Activated CD8-positive, alpha-beta memory T cell treated with anti-CD3 and anti-CD28 coated beads for 1 hour (primary cell): ENCODE measurements at places on chromosomes 1 and 21.

GRCh38 chr1:3312898-3313575, 141.4 kb upstream of the ARHGEF16 start:
- no peak for DNase-seq

DNA sequence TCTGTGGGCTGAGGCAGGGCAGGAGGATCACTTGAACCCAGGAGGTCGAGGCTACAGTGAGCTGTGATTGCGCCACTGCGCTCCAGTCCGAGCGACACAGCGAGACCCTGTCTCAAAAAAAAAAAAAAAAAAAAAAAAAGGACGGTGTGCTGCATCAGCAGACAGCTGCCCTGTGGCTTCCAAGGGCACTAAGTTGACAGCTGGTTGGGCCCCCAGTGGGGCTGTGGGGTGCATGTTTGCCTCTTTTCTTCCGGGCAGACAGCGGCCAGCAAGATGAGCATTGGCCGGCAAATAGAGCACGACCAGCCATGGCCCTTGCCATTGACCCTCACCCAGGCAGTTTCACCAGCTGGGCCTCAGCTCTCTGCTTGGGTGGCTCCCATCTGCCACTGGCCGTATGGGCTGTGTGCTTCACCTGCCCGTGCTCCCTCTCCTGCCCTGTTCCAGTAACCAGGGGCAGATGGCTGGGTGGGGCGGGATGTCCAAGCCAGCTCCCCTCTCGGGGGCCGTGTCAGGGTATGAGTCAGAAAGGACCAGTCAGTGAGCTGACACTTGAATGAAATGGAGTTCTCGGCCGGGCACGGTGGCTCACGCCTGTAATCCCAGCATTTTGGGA, 12.3 kb upstream of the SLC25A34 start:
- DNase-seq, result no peak

DNA sequence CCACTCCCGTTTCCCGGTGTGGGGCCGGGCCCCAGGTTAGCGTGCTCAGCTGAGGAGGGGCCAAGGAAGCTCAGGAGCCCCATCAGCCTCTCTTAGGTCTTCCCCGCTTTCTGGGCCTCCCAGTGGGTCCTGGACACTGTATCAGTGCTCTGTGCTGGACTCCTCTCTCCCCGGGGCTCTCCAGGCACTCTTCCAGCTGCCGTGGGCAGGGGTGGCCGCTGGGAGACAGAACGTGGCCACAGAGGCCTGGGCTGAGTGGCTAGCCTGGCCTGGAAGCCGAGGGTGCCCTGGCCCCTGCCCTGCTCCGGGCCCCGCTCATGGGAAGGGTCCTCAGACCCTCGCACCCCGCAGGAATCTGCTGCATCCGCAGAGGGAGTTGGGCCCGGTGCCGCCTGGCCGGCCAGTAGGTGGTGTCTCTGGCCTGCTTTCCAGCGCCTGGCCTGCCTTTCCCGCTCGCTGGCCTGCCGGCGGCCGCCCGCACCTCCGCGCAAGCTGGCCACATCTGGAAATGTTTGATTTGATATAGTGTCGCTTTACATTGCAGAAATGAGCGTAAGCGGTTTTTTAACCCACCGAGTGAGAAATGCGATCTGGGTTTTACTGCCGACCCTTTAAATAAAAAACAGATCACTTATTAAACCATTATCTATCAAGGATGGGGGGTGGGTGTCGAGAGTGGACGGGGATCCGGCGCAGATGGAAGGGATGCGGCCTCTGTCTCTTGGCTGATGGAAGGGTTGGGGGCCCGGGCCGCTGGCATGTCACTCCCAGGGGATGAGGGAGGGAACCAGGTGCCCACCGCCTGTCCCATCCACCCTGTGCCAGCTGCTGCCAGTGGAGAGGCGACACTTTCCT, 74.4 kb upstream of the TTC34 start:
- no peak for DNase-seq

DNA sequence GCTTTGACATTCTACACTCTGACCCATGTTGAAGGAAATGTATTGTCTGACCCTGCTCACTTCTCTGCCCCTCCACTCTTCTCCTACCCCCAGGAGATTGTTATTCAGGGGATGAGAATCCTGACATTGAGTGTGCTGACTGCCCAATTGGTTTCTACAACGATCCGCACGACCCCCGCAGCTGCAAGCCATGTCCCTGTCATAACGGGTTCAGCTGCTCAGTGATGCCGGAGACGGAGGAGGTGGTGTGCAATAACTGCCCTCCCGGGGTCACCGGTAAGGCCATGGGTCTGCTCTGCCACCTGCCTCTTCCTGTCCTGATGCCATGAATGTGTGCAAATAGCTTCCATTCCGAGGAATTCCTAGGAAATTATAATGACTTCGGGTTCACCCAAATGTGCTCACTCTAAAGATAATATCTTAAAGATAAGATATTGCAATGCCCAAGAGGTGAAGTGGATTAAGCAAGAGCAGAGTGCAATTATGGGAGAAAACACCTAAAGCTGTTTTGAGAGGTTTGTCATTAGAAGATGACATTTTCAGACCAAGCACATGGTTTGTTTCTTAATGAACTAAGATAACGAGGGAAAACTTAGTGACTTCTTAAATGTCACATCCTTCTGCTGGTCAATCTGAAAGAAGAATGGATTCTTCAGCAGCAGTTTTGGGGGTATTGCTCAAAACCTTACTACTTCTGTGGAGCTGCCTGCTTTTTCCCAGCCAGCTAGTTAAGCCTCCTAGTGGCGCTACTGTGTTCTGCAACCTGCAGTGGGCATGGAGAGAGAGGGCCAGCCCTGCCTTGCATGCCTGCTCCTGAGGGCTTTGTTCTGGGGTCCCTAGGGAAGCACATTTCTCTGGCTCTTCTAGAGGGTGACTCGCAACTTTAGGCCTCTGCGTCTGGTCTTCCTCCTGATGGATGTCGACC, 41.6 kb downstream of the LAMC2 start:
- DNase-seq, result no peak

- no peak for DNase-seq
These were observed 11.9 kb downstream of the ECE1 start for GRCh38 chr1:21278208-21278859.

GRCh38 chr1:228830954-228831481, 95.7 kb downstream of the RHOU start:
- DNase-seq, result no peak

DNA sequence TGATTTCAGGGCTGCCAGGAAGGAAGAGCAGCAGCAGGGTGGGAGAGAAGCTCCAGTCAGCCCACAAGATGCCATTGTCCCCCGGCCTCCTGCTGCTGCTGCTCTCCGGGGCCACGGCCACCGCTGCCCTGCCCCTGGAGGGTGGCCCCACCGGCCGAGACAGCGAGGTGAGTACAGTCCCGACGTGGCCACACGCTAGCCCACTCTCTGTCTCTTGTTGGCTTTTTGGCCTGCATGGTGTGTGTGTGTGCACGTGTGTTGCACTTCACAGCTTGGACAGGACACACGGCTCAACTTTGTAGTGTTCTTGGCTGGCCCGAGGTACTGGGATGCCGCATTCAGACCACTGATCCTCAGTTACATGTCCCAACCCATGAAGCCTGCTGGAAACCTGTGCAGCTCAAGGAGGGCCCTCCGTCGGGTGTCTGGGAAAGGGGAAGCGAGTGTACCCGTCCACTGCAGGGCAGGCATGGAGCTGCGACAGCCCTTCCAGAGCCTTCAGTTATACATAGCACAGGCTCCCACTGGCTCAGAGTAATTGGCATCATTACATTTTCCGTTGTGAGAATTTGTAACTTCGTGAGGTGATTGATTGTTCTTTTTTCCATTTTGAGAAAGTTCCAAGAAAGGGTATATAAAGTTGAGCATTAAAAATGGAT, 454 bp downstream of the CORT start:
- DNase-seq, result no peak

DNA sequence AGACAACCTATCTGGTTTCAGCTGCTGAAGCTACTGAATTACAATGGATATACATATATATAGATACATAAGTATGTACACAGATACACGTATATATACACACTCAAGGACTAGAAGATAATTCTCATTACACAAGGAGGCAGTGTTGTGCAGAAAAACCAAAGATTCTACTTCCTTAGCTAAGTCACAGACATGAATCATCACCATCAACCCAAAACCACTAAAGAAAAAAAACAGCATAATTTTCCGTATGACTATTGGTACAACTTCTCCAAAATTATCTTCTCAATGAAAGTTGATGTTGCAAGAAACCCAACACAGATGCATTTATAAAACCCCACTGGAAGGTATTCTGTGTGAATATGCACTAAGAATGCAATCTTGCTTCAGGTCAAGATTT, 36.8 kb upstream of the RPF1 start:
- DNase-seq, result no peak

DNA sequence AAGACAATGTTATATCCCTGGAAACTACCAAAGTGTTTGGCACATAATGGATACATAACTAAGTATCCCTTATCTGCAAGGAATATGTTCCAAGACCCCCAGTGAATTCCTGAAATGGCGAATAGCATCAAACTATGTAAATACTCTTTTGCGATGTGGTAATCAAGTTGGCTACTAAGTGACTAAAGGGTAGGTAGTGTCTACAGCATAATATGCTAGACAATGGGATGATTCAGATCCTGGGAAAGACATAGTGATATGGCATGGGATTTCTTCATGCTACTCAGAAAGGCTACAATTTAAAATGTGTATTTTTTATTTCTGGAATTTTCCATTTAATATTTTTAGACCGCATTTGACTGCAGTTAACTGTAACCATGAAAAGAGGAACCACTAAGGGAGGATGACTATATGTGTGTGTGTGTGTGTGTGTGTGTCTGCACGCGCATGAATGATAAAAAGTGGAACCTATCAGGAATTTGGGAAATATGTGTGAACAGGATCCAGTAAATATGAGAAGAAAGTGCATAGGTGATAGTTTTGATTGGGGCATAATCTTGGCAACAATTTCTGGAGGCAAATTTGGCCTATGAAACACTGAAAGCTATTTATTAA, 1899.9 kb downstream of the NCAM2 start:
- DNase-seq, result no peak

DNA sequence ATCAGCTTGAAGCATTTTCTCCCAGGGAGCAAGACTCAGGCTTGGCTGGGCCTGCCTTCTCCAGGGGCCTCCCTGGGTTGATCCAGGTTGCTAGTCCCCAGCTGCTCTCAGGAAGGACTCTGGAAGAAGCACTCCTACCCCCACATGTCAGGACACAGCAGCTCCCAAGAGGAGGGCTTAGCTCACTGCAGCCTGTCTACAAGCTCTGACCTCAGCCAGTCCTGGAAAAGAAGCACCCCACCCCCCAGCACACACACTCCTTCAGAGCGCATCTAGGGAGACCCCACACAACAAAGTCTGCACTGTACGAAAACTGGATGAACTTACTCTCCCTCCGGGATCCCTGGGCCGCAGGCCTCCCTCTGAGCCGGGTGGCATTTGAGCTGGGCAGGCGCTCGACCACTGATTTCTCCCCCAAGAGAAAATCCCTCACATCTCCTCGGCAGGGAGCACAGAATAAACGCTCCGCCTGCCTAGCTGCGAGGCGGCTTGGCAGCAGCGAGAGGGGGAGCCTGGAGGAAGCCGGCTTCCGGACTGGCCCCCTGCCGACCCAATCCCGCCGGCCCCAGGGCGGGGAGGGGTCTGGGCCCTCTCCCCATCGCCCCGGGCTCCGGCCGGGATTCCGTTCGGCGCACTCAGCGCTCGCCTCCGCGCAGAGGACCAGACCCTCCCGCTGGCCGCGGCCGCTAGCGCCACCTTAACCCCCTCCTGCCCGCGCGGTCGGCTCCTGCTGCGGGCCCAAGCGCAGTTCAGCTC, at the start of gene KCNA2:
TSS of gene KCNA2 (minus strand) at position 458 of the 756 bp plus-strand sequence. CDS start 1,576 bp downstream, outside the sequence.
- DNase-seq, result no peak

DNA sequence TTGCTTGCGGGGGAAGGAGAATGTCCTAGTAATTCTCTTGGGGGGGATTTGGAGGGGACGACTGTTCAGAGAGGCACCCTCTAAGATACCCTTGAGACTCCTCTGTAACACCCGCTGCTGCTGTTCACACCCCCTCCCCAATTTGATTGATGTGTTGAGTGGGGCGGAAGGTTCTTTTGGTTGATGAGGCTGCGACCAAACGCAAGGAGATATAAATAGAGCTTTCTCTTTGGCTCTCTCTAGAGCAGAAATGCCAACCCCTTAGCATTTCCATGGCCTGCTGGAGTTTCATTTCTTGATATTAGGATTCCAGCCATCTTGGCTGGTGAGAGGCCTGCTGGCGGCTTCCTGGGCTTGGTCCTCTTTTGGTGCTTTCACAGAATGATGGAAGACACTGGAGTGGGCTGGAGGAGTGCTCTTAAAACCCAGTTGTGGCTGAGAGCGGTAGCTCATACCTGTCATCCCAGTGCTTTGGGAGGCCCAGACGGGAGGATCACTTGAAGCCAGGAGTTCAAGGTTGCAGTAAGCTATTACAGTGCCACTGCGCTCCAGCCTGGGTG, 2.0 kb downstream of the PIK3CD start:
- DNase-seq, result no peak

- DNase-seq, result no peak
These were observed 73.4 kb downstream of the CD2 start for GRCh38 chr1:116827607-116828105.

DNA sequence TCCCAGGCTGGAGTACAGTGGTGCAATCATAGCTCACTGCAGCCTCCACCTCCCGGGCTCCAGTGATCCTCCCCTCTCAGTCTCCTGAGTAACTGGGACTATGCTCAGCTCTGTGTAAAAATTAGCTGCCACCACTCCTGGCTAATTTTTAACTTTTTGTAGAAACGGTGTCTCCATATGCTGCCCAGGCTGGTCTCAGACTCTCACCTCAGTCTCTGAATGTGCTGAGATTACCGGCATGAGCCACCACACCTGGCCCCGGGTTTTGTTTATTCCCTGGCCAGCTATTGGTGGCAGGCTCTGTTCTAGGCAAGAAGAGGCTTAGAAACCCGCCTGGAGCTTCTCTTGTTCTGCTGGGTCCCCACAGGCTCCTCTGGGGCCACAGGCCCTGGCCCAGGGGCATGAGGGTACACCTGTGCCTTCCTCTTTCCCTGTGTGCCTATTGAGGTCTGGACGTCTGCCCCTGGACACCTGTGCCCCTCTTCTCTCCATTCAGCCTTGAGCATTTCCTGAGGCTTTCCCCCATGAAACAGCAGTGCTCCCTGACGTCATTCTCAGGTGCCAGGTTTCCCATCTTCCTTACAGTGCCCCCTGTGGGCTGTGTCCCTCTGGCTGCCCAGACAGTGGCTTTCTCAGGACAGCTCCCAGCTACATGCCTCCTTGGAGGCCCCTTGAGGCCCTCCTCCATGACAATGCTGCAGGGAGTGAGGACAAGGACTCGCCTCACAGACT, 57.5 kb downstream of the PCP4 start:
- no peak for DNase-seq

GRCh38 chr1:54861070-54861761, 25.8 kb downstream of the DHCR24 start:
- DNase-seq, result no peak

DNA sequence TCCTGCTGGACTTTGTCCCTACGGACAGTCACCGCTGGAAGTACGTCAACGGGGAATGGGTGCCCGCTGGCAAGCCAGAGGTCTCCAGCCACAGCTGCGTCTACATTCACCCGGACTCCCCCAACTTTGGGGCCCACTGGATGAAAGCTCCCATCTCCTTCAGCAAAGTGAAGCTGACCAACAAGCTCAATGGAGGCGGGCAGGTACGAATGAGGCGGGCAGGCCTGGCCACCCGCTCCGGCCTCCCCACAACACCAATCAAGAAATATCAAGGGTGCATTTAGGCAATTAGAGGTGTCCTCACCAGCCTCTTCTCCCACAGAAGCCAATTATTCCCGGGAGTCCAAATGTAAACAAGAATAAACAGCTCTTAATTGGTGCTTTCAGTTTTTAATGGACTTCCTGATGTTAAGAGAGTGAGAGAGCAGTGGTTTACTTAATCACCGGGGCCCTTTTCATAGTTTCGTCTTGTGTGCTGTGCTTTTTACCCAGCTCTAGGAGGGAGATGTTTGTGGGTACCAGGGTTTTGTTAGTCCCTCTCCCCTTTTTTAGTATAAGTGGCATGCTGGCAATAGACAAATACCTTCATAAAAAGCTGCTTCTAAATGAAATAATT, 10.7 kb downstream of the TBX19 start:
- DNase-seq, result no peak
